HEK293T (cell line): ENCODE measurements at places on chromosomes 5 and 9.
A peak's percentile ranks its signal among the peaks of the same experiment; 100 is the strongest.

- no peak for DNase-seq
These were observed 1.4 kb downstream of the CDC37L1 start for GRCh38 chr9:4680750-4681149.

GRCh38 chr5:93607367-93608258, 24.6 kb downstream of the NR2F1 start:
- DNase-seq = peak; percentile 33

DNA sequence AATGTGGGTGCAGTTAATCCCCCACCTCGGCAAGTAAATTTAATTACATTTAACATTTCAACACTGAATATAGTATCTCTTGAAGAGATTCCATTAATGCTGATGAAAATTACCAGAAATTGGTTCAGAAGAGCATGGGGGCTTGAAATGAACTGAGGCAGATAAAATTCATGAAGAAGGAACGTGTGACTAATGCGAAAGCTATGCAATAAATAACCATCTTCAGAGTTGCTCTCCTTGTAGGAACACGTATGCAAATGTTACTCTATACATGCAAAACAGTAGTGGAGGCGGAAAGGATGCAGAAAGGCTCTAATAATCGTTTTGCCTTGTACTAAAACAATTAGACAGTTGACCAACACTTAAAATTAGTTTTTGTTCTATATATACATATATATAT, 320.2 kb downstream of the CTNND2 start:
- DNase-seq = no peak

DNA sequence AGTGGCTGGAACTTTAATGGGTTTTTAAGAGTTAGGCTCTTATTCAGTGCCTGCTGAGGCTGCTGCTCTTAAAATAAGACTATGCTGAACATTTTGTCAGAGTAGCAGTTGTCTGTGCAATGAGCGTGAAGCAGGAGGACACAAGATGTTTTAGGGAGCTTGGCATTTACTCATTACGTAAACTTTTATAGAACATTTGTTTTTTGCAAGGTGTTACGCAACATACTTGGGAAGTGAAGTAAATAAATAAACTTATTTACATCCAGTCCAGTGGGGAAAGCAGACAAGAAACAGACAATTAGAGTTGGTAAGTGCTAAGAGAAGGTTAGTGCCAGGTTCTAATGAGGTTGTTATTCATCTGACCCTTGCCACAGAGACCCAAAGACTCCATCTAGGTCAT, 226.0 kb downstream of the HINT1 start:
- DNase-seq = no peak

DNA sequence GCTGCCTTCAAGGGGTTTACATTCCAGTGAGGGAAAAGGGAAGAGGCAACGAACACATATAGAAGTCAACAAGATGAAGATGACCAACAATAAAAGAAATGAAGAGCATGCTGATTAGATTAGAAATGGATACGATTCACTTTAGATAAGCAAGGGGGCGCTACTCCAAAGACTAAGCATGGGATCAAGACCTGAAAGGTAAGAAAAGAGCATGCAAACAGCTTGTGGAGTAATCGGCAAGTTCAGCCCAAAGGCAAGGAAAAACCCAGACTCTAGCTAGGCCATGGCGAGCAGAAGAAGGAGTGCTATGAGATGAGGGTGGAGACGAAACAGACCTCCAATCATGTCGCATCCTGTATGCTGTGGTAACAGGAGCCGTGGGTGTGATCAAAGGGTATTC, 124.4 kb downstream of the FANCC start:
- no peak for DNase-seq

DNA sequence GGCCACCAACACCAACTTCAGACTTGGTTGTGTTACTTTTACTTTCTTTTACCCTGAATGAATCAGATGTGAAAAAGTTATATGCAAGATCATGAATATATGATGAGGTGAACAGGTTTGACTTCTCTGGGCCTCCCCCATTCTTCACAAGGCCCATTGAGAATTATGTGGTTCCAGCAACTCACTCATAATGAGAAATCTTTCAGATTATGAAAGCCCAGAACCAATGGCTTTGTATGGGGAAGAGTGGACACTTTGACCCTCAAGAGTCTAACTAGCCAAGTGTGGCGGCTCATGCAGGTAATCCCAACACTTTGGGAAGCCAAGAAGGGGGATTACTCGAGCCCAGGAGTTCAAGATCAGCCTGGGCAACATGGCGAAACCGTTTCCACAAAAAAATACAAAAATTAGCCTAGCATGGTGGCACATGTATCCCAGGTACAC, 16.1 kb upstream of the LNPEP start:
- no peak for DNase-seq

GRCh38 chr5:68771221-68771620, 322.6 kb upstream of the SLC30A5 start:
- no peak for DNase-seq

DNA sequence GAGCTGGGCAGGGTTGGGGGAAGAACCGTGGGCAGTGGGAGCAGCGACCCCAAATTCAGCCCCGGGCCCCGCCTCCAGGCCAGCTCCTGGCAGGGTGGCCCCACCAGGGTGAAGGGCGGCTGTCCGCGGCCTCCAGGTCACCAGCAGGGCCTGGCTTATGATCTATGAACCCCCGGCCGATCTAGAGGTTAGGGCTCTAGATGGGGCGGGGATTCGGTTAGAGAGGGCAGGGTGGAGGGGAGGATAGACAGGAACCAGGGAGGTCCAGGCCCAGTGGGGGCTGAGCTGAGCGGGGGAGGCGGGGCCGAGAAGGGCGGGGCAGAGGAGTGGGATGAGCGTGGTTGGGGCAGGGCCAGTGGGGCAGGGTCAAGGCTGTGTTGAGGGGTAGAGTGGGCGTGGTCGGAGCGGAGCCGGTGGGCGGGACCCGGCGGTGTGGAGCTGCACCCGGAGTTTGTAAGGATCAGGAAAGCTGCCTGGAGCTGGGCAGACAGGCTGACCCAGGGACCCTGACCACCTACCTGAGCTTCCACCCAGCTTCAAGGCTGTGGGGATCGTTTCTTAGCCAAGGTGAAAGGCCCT, 29.3 kb upstream of the OBP2B start:
- DNase-seq = peak; percentile 68

GRCh38 chr5:10592601-10593000, 28.7 kb downstream of the ANKRD33B start:
- no peak for DNase-seq

GRCh38 chr5:37172957-37173356, 76.2 kb downstream of the CPLANE1 start:
- no peak for DNase-seq
